ENCODE measurements at places on chromosomes 2 and 18.
A peak's percentile ranks its signal among the peaks of the same experiment; 100 is the strongest.

- no peak for DNase-seq
These were observed 24.4 kb upstream of the EIF2AK3 start for GRCh38 chr2:88651646-88652045.

- DNase-seq: no peak
These were observed 34.0 kb downstream of the CCDC195 start for GRCh38 chr2:224682134-224682533.

GRCh38 chr2:7672027-7672684, 754.9 kb downstream of the RNF144A start:
- peak; percentile 46 for DNase-seq

GRCh38 chr2:127067620-127068350, 39.2 kb downstream of the BIN1 start:
- DNase-seq: peak; percentile 77

GRCh38 chr2:183740241-183740640, 616.0 kb downstream of the NUP35 start:
- no peak for DNase-seq

GRCh38 chr2:159096901-159097300, 128.5 kb downstream of the TANC1 start:
- DNase-seq: no peak
